ENCODE measurements at places on chromosomes 5 and 9.

DNA sequence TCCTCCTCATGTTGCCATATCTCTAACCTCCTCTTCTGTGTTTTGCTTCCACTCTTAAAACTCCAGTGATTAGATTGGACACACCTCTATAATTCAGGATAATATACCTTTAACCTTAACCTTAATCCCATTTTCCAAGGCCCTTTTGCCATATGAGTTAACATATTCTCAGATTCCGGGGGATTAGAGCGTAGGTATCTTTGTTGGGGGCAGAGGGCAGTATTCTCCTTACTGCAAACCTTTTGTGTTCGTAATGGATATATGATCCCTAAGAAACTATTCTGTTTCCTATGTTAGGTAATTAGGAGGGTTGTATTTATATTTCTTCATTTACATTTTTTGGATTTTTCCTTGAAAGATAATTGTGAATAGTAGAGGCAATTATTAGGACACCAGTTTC is 99.5 kb downstream of the VPS13A start:
- DNase-seq = no peak

GRCh38 chr5:78268356-78268755 is 26.1 kb downstream of the AP3B1 start:
- no peak for DNase-seq

- DNase-seq = no peak
Measured at GRCh38 chr5:97764700-97765099, 581.7 kb upstream of the RIOK2 start.

- peak; percentile 90 for DNase-seq
Measured at GRCh38 chr5:141040771-141041426, 10.3 kb upstream of the PCDHB1 start.

GRCh38 chr5:77662635-77663034 is 24.1 kb upstream of the OTP start:
- DNase-seq = no peak

- no peak for DNase-seq
Measured at GRCh38 chr9:69760278-69760610, 433 bp upstream of the PTAR1 start.

- no peak for DNase-seq
Measured at GRCh38 chr9:95087659-95088242, 229.8 kb downstream of the FANCC start.
